ENCODE measurements at places on chromosomes 1 and 21.
A peak's percentile ranks its signal among the peaks of the same experiment; 100 is the strongest.

- no peak for DNase-seq
Measured at GRCh38 chr1:229562686-229563085, 4.2 kb upstream of the ABCB10 start.

GRCh38 chr1:242754926-242755325 is 230.4 kb upstream of the PLD5 start:
- no peak for DNase-seq

DNA sequence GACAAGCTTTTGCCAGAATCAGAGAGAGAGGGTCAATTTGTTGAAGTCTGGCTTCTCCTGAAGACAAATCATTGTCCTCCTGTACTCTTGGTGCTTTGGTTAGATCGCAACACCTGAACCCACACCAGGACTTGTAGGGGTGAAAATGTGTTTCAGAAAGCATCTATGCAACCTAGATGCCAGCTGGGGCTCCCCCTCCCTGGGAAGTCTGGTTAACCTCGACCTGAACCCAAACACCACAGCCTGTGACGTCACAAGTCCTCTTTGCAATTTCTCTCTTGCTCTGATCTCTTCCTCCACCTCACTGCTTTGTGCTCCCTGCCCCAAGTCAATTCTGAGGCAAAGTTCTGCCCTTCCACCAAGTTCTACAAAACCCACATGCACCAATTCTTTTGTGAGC is 42.8 kb upstream of the USP24 start:
- peak; percentile 30 for DNase-seq

DNA sequence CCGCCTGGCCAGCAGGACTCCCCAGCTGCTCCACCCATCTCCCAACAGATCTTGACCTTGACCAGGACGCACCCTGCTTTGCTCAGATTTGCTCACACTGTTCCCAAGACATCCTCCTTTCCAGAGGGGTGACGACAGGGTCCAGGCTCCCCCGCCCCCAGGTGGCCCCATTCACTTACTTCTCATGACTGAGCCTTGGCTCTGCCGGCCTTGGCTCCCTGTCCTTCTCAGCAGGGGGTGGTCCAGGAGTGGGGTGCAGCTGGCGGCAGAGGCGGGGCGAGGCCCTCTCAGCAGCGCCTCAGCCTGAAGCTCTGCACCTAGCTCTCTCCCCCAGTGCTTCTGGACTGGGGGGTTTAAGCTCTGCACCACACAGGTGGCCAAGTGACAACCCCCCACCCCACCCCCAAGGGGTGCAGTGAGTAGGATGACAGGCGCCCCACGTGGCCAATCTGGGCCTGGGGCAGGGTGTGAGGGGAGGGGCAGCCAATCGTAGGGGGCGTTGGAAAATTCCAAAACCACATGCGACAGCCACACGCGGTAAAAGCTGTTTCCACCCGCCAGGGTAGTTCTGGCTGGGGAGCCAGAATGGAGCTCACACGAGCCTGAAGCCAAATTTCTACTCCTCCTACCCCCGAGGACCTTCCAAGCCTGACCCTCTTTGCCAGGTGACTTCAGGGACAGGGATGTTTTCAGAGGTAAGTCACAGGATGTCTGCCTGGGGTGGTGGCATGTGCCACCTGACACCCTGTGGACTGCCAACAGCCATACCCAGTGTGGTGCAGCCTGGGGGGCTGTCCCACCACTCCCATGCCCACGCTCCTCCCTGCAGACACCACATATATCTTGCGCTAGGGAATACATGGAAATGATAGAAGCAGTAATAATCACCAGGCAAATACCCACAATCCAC is 5.6 kb downstream of the RORC start:
- no peak for DNase-seq

- DNase-seq = no peak
Measured at GRCh38 chr1:152972196-152972886, 1.9 kb downstream of the SPRR4 start.

DNA sequence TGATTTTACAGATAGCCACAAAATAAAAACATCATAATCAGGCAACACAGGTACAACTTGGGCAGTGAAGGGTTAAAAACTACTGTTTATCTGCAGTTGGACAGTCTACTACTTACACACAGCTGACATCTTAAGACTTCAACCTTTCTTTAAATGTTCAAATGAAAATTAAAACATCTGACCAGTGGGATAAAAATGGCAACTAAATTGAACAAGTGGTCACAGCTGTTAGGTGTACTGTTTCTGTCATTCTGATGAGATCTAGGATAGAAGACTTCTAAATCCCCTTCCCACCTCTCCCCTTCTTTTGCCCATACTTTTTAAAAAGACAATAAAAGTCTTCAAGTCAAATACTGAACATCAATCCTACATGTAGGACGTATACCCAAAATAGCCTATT is 56.2 kb downstream of the ENAH start:
- no peak for DNase-seq

- DNase-seq = no peak
Measured at GRCh38 chr21:31666445-31667010, 7.0 kb downstream of the SOD1 start.

- no peak for DNase-seq
Measured at GRCh38 chr1:31482482-31483011, 69.5 kb downstream of the SERINC2 start.

- no peak for DNase-seq
Measured at GRCh38 chr1:57319165-57319564, 104.7 kb downstream of the DAB1 start.

DNA sequence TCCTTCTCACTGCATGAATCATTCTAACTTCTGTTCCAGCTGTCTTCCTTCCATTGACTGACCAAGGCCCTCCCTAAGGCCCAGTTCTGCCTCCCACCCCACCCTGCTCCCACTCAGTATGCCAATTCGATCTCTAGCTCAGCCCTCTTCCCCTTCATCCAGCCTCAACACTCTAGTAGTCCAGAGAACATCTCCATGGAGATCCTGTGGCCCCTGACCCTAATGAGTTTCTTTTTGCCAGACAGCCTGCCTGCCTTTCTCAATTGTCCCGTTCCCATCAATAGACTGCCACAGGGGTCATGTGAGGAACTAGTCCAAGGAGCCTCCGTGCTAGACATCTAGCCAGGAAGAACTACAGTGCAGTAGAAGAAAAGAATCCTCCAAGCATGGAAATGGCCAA is 26.4 kb downstream of the RRAGC start:
- DNase-seq = no peak

DNA sequence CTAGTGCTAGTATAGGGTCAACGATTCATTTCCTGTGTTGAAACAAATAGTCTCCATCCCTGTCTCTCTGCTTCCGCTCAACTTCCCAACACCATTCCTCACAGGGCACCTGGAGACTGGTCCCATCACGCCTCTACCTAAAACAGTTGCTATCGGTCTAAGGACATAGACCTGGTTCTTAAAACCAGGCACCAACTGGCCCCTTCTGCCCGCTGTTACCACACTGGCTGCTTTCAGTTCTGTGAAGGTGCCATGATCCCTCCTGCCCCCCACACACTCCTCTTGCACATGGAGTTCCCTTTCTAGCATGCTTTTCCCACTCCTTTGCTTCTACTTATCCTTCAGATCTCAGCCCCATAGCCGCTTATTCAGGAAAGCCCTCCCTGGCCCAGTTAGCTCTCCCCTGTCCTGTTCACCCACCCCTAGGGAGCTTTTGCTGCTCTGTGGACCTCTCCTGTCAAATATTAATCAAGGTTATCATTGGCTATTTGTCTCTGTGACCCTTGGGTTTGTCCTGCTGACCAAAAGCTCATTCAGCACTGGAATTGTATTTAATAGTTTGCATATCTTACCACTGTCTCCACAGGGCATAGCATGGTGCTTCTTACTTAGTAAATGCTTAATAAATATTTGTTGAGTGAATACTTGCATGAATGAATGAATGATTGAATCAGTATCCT is 11.9 kb upstream of the KPRP start:
- DNase-seq = no peak

- DNase-seq = no peak
Measured at GRCh38 chr1:17084787-17085186, 31.0 kb upstream of the SDHB start.

DNA sequence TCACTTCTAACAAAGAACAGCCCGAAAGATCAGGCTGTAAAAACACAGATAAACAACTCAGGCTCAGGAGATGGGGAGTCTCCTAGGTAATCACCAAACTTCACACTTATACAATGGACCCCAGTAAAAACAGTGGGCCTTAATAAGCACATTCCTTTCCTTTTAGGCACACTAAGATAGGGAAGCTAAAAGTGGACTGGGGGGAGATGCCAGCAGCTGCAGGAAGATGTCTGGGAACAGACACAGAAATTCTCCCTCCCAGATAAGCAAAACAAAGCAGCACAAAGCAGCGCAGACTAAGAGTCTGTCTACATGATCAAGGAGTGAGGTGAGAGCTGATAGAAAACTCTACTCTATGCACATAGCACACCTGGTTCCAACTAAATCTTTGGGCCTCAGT is 29.0 kb upstream of the CTBS start:
- no peak for DNase-seq

- DNase-seq = no peak
Measured at GRCh38 chr1:903305-903704, 20.4 kb upstream of the SAMD11 start.

GRCh38 chr1:25096307-25097150 is 135.8 kb downstream of the SYF2 start:
- DNase-seq = no peak

DNA sequence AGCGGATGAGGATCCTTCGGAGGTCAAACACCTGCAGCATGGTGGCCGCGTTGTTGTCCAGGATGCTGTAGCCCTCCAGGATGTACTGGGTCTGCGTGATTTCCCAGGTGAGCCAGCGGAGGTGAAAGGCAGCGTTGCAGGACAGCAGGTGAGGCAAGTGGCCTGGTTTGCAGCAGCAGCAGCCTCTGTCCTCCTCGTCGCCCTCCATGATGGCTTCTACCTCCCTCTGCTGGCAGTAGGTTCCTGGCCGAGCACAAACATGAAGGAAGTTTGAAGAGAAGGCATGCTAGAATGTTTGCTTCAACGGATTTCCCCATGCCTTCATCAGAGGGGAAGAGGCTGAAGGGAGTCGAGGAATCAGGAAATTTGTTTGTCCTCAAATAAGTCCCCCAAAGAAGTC is 74.7 kb downstream of the NTPCR start:
- DNase-seq = peak; percentile 0

- no peak for DNase-seq
Measured at GRCh38 chr1:91550961-91551360, 50.3 kb downstream of the CDC7 start.

DNA sequence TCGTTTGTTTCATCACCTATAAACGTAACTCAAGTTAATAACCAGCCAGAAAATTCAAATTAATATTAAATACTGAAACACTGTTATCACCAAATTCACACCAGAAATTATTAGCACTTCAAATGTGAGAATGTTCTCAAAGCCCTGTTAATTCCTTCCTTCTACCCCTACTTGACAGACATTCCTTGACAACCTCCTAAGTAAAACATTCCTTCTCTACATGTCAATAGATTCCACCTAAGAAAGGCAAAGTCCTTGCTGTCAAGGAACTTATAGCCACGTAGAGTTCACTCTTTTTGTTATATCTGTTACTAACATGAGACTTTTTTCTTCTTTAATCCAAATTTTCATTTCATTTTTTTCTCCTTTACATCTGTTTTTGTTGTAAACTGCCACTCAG is 441.5 kb downstream of the SMYD3 start:
- no peak for DNase-seq

DNA sequence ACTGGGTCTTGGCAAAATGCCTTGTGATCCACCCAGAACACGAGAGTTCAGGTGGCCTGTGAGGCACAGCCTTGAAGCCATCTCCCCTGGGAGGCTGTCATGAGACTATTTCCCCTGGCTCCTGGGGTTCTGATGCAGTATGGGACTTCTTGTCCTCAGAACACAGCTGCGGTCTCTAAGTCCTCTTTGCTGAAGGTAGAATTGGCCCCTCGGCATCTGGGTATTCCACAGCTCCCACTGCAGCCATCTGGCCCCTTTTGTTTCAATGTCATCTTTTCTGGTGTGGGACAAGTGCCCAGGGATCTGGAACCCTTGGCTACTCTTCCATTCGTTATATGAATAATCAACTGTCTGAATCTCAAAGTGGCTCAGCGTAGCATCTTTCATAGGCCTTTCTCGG is 17.0 kb upstream of the LY9 start:
- no peak for DNase-seq

GRCh38 chr1:247638011-247638410 is 32.6 kb downstream of the OR2G3 start:
- no peak for DNase-seq

All from activated CD4-positive, alpha-beta T cell treated with anti-CD3 and anti-CD28 coated beads for 24 hours (primary cell).